Muscle of arm (tissue), 14 donors: ENCODE measurements at places on chromosomes 1 and 21. TPM values are rescaled to one million over a fixed set of nuclear protein-coding genes. Genes with fewer than 3 reads are reported as not detected.

GRCh38 chr21:41691205-41692184, 75.4 kb downstream of the RIPK4 start:
- DNase-seq, result no peak

SPRR4 gene
- polyA plus RNA-seq, result not detected

- peak; percentile 92 for DNase-seq
Measured at GRCh38 chr1:54407404-54408146, 1.4 kb upstream of the SSBP3 start.

GRCh38 chr1:114192328-114192727, 38.7 kb upstream of the SYT6 start:
- DNase-seq, result no peak

GRCh38 chr1:162003061-162003829, 20.4 kb downstream of the OLFML2B start:
- DNase-seq, result peak; percentile 74

DNA sequence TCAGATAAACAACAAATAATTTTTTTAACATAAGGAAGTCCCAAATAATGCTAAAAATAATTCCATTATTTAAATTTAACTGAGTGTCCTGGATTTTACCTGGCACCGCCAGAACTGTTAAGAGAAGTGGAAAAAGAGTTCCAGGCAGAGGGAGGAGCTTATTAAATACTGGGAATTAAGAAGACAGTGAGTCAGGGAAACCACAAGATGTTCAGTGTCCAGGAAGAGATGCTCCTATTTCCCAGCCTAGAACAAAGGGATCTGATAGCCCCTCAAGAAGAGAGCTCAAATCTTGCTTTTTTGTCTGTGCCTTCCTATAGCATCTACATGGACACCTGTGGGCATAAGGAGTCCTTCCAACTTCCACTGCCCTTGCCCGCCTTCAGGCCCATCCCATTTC, 85.9 kb downstream of the PGM1 start:
- no peak for DNase-seq

MAN1C1 gene
- 11.6 TPM for polyA plus RNA-seq
